Activated naive CD8-positive, alpha-beta T cell treated with anti-CD3 and anti-CD28 coated beads, Interleukin-2, amount 10 ng/mL, durations not matched to agents 7 days and 5 days (primary cell): ENCODE measurements at places on chromosomes 4 and X.

GRCh38 chrX:149760965-149761364 lies 12.9 kb upstream of the HSFX1 start:
- H3K27ac ChIP-seq: no peak overlapping the region
- peaks cover 2% of the 10 kb centered on the region for H3K27me3 ChIP-seq
- no peaks in the 10 kb centered on the region for H3K36me3 ChIP-seq
- no peak overlapping the region for H3K4me3 ChIP-seq
- no peaks in the 10 kb centered on the region for H3K4me1 ChIP-seq

GRCh38 chr4:181784881-181785280 lies 458.3 kb upstream of the TENM3 start:
- H3K27ac ChIP-seq: no peak overlapping the region
- no peaks in the 10 kb centered on the region for H3K4me1 ChIP-seq
- no peak overlapping the region for H3K4me3 ChIP-seq
- no peaks in the 10 kb centered on the region for H3K27me3 ChIP-seq

DNA sequence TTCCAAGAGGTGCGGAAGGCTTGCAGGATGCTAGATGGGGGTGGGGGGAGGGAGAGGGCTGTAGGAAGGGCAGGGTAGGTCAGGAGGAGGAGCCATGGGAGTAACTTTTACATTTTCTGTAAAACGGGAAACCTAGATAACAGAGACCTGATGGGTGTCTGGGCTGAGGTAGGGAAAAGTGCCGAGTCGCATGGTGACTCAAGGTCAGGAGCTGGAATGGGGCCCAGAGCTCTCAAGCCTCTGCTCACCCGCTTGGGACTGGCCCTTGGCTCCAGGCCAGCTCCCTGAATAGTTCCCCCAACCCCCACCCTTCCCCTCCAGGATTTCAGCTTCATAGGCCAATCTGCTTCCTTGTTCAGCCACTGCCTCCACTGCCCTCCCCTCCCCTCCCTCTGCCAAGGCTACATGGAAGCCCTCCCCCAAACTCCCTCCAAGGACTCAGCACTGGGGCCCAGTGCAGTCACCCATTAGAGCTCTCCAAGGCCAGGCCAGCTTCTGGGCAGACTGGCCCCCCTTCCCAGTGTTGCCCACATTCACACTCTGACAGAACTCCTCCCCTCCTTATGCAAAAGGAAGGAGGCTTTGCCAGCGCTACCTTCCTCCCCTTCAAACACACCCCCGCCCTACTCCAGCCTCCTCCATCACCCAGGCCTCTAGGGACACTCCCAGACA lies 43.6 kb downstream of the TSC22D3 start:
- H3K27me3 ChIP-seq: no peaks in the 10 kb centered on the region
- H3K4me3 ChIP-seq: no peak overlapping the region
- no peak overlapping the region for H3K27ac ChIP-seq

DNA sequence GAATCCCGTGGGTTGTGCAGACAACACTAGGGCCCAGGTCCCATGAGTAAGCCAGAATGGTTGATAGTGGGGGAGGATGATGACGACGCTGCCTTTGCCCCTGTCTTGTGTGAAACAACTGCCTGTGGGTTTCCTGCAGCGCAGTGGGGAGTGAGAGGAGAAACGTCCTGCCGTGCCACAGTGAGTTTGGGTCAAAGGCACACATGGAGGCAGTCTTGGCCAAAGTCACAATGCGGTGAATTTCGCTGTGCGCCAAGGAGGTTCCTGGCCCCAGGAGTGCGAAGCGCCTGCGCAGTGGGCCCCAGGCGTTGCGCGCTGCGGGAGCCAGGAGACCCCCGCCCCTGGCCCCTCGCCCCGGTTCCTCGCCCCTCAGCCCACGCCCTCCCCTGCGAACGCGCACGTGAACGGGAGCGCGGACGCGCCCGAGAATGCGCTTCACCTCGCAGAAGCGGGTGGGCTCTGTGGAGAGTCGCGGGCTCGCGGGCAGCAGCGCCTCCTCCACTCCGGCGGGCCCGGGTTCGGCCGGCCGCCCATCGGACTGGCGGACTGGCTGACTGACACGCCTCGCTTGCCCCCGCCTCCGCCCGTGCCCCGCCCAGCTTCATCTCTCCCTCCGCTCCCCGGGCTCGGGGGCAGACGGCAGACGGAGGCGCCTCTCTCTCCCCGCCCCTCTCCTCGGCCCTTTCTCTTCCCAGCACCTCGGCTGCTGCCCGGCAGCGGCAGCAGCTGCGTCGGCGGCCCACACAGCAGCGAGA lies at the start of gene NUDT10:
Gene NUDT10, plus strand, starts transcription at position 635 of the 755 bp plus-strand sequence. CDS start 144 bp downstream, outside the sequence.
- H3K36me3 ChIP-seq: no peaks in the 10 kb centered on the region
- H3K4me3 ChIP-seq: peak within 1 kb of the TSS; percentile 89
- peaks cover 4% of the 10 kb centered on the region for H3K27me3 ChIP-seq
- peak; percentile 64 for DNase-seq
- no peaks in the 10 kb centered on the region for H3K4me1 ChIP-seq
- H3K27ac ChIP-seq: peak within 1 kb of the TSS; percentile 79

DNA sequence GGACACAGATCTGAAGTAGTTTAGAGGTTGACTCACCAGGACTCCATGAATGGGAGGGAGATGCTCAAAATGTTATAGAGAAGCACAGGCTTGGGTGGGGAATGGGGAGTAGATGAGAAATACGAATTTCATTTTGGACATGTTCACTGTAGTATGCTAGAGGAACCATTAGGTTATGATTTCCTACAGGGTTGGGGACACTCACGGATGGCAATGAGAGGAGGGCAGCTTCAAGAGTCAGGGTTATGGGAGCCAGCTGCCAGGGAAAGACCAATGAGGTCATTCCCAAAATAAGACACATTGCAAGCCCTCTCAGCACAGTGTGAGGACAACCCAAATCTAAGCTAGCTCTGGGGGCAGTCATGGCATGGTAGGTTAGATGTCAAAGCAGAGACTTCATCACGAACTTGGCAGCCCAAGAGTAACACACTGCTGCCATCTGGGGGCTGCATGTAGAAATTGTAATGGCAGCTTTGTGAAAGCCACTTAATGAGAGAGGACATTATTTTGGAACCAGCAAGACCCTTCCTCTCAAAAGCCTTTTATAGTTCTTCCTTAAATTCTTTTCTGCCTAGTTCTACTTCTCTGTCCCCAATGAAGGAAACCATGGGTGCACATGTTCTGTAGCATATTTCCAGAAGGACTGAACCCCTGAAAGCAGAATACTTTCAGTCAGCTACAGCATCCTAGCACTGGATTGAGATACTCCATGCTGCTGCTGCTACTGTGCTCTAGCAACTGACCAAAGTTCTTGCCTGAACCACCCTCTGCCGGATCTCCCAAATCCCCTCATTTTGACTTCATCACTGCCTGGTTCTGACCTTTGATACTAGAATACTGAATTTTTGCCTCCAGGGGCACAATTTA lies 16.2 kb upstream of the ZCCHC12 start:
- H3K27me3 ChIP-seq: peaks cover 6% of the 10 kb centered on the region
- no peak overlapping the region for H3K4me3 ChIP-seq
- no peak overlapping the region for H3K27ac ChIP-seq
- H3K36me3 ChIP-seq: no peaks in the 10 kb centered on the region
- no peak for DNase-seq
- no peaks in the 10 kb centered on the region for H3K4me1 ChIP-seq

GRCh38 chrX:137033774-137034507 lies at the start of gene GPR101:
Gene GPR101 (minus strand): TSS chrX:137033995. CDS start chrX:137031674, 2,321 bp downstream.
- no peak within 1 kb of the TSS for H3K4me3 ChIP-seq
- H3K27me3 ChIP-seq: peaks cover 58% of the 10 kb centered on the region
- peaks cover 8% of the 10 kb centered on the region for H3K4me1 ChIP-seq
- H3K27ac ChIP-seq: no peak within 1 kb of the TSS
- no peaks in the 10 kb centered on the region for H3K36me3 ChIP-seq

DNA sequence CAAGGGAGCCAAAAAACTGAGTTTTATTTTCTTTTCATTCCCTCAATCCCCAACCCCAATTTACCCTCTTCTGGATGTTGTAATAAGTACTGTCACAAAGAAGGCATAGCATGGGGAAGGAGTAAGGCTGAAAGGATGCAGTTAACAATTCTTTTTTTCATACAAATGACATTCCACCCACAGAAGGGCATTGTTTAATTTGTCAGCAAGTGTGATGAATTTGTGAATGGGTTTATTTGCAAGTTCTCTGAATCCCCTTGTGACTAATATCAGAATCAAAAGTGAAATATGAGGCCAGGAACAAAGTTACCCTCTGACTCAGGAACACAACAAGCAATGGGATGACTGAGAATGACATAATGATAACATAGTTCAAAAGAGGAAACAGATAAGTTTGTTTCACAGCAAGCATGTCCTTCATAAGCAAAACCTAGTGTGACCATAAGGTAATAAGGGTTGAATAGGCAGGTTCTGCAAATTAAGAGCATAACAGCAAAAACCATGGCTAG lies 2.1 kb downstream of the GEMIN8 start:
- peaks cover 25% of the 10 kb centered on the region for H3K4me1 ChIP-seq
- H3K4me3 ChIP-seq: no peak overlapping the region
- no peaks in the 10 kb centered on the region for H3K27me3 ChIP-seq
- H3K36me3 ChIP-seq: peaks cover 6% of the 10 kb centered on the region

DNA sequence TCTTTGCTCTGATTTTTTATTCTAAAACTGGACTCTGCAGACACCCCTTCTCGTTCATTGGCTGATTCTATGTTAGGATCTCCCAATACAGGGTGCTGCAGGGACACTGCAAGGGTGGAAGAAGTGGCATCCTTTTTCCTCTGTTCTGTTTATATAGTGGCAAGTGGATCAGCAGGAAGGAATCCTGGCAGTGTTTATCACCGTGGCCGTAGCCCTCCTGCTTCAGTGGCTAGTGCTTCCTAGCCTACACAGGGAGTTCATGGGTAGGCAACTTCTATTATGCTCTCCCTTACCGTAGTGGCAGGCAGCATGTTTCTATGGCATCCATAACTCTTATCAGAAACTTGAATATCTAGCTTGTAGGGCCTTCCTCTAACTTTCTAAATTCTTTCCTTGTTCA lies 6.4 kb upstream of the AP1AR start:
- peaks cover 2% of the 10 kb centered on the region for H3K36me3 ChIP-seq
- H3K4me1 ChIP-seq: peaks cover 17% of the 10 kb centered on the region
- no peak overlapping the region for H3K27ac ChIP-seq
- no peak for DNase-seq
- H3K27me3 ChIP-seq: peaks cover 15% of the 10 kb centered on the region

- no peak for DNase-seq
- H3K36me3 ChIP-seq: no peaks in the 10 kb centered on the region
- H3K27me3 ChIP-seq: no peaks in the 10 kb centered on the region
- H3K4me3 ChIP-seq: no peak overlapping the region
Measured at GRCh38 chrX:25597551-25597950, 540.6 kb upstream of the MAGEB18 start.

DNA sequence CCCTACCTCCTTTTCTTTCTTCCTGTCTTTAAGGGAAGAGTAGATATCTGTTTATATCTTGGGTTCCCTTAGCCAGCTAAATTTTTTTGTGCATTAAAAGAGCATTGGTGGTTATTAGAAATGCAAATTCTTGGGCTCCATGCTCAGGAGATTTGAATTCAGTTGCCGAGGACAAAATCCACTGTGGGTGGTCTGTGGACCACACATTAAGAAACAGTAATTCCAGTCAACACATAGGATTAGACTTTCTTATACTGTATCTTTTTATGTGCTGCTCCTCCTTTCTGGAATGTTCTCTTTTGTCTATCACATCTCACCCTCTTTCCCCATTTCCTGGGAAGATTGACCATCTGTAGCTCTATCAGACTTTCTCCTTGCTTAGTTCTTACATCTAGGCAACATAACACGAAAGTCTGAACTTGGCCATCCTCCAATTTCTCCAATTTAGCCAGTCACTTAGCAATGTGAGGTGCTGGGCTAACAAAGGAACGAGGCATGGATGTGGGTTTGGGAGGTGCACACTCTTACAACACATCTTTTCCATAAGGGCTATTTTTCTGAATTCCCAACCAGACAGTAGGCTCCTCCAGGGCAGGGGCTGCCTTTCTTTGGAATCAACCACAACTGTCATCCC lies 5.3 kb upstream of the PDLIM3 start:
- H3K27ac ChIP-seq: no peak overlapping the region
- no peak for DNase-seq
- H3K36me3 ChIP-seq: no peaks in the 10 kb centered on the region
- H3K27me3 ChIP-seq: peaks cover 5% of the 10 kb centered on the region
- no peaks in the 10 kb centered on the region for H3K4me1 ChIP-seq
- no peak overlapping the region for H3K4me3 ChIP-seq

DNA sequence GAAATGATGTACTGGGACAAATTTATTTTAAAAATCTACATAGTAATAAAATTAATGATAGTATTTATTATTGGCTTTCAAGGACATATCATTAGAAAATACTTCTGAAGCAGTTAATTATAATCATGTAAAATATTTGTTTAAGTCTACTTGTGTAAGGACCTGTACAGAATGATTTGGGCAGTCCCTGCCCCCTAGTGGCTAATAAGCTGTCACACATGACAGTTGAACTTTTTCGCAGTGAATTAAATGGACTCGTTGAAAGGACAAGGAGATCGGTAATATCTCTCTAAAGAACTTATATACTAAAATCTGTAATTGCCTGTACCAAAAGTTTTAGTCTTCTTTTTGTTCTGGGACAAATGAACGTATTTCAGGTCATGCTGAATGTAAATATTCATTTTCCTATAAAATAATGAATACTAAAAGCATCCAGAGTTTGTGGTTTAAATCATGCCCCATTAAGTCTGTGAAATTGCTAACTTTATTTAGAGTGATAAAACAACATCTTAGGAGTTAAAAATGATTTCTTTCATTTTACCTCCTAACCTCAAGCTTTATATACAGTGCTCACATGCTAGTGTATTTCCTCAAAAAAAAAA lies 13.6 kb downstream of the EXOC1 start:
- H3K4me1 ChIP-seq: peaks cover 3% of the 10 kb centered on the region
- DNase-seq: no peak
- H3K27ac ChIP-seq: no peak overlapping the region
- H3K4me3 ChIP-seq: no peak overlapping the region

DNA sequence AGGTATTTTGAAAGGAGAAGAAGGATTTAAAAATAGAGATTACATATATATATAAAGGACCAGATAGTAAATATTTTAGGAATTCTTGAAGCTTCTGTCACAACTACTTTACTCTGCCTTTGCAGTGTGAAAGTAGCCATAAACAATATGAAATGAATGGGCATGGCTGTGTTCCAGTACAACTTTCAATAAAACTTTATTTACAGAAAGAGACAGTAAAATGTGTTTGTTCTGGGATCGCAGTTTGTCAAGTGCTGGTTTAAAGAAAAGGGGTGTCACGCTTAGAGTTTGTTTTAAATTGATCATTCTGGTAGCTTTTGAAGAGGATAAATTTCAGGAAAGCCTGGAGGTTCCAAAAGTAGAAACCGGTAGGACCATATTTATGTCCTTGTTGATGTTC lies 176.1 kb upstream of the HS3ST1 start:
- H3K27me3 ChIP-seq: peaks cover 7% of the 10 kb centered on the region
- no peak for DNase-seq
- H3K4me1 ChIP-seq: no peaks in the 10 kb centered on the region
- H3K36me3 ChIP-seq: no peaks in the 10 kb centered on the region
- no peak overlapping the region for H3K4me3 ChIP-seq

DNA sequence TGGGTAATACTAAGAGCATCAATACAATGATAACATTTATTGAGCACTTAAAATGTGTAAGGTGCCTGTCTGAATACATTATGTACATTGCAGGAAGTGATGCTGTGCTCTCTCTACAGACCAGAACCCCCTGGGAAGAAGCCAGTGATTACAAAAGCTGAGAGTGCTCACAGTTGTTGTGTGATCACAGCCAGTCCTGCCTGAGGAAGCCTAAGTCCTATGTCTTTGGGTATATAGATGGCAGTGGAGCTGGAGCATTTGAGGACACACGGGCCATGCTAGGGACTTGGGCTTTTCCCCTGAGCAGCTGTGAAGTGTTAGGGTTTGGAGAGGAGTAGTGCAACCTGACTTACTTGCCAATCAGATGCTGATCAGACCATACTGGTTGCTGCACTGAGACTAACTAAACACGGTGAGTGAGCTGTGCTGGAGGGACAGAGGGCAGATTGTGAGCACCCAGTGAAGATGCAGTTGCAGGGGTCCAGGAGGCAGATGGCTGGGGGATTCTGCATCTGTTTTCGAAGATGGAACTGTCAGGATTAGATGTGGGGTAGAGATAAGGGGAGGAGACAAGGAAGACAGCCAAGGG lies 60.8 kb upstream of the TBC1D14 start:
- DNase-seq: no peak
- no peak overlapping the region for H3K27ac ChIP-seq
- no peak overlapping the region for H3K4me3 ChIP-seq
